Stimulated activated CD4-positive, alpha-beta T cell treated with anti-CD3 and anti-CD28 coated beads, TNF-alpha, amount 100 ng/mL, for 1 hour (primary cell): ENCODE measurements at places on chromosomes 1 and 21.

GRCh38 chr1:38603907-38604306 is 255.7 kb downstream of the RRAGC start:
- DNase-seq: no peak

DNA sequence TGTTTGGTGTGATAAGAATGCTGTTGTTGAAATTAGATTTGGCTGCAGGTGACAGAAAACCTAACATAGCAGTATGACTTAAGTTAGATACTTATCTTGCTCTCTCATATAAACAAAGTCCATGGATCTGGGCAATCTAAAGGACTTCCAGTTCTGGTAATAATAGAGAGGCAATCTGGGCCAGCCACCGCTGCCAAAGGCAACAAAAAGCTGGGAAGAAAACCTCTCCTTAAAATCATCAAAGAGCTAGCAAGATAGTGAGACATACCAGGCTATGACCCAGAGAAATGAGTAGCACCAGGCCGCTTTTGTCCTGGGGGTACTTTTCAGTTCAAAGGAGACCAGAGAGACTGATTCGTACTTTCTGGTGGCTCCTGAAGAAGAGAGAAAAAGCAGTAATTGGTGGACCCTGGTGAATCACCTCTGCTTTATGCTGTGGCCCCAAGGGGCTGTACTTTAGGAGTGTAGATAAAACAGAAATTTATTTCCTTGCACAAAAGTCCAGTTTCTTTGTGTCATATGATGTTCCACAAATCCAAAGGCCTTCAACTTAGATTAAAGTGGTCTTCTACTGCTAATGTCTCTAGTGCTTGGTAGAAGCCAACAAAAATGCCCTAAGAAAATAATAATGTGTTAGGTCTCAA is 125.4 kb downstream of the TBX19 start:
- DNase-seq: no peak

DNA sequence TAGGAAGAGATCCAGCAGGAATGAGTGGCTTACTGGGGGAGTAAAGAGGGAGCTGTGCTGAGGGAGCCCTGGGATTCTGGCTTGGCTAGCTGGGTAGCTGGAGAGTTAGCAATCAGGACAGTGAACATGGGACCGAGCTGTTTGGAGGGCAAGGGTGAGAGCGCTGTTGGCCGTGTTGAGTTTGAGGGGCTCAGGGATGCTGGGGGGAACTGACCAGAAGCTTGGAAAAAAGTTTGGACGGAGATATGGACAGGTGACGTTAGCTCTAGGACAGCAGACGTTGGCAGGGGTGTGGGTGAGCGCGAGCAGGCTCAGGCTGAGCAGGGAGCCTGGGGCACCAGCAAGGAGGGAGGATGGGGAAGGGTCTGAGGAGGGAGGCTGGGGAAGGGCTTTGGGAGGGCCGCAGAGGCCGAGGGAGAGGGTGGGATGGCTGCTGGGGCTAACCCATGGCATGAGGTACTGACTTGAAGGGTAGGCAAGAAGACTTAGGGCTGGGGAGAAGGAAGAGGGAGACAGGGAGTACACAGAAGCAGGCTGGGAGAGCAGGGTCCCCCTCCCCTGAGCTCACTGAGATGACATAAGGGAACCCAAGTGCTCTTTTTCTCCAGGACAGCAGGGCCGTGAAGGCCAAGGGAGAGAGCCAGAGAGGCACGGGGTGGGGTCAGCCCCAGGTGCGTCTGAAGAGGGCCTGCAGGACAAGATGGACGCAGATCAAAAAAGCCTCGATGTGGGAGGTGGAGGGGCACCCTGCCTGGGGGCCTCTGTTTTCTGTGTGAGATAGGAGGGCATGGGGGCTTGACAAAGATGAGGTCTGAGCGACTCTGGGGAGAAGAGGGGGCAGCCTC is 8.2 kb downstream of the SH2D2A start:
- no peak for DNase-seq

DNA sequence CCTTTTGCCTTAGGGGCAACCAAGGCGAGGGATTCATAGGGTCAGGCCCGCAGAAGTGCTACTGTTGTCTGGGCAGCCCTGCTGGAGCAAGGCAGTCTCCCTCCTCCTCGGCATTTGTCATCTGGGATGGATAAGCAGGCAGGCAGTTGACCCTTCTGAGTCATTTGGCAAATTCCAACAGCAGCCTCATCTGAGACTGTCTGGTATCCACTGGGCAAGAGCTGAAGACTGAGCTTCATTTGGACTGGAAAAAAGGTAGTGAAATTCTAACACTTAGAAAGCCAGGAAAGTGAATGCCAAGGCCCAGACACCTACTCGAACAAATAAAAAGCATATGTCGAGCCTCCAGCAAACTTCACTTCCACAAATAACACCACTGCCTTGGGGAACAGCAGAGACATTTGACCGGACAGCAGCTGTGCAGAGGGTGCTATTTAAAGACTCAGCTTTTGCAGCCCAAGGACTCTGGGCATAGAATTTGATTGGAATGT is 4.0 kb upstream of the ZBTB40 start:
- DNase-seq: no peak

DNA sequence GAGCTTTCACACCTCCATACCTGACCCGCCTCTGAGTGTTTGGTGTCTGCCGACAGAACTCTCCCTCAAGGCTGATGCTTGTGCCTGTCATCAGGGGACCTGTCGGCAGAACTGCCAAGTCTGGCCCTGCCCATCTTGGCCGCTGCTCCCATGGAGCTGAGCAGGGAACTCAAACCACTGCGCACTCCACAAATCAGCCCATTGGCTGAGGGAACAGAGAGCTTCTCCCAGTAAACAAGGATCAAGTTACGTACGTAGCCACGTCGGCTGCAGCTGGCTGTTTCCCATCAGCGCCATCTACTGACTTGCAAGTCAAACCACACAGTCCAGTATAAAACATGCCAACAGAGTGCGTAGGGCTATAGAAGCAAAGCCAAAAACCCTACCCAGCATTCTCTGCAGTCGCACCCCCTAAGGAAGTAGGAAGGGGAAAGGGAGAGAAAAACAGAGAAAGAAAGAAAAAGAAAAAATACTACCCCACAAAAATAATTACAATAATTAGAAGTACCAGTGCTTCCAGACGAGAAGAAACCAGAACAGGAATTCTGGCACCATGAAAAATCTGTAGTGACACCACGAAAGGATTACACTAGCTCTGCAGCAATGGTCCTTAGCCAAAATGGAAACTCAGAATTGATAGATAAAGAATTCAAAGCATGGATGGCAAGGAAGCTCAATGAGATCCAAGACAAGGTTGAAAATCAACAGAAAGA is 13.1 kb downstream of the KRTAP13-1 start:
- DNase-seq: no peak

- DNase-seq: no peak
Observed at GRCh38 chr1:31943546-31944184, 5.5 kb upstream of the PTP4A2 start.
